ENCODE measurements at places on chromosomes 1 and 21.

DNA sequence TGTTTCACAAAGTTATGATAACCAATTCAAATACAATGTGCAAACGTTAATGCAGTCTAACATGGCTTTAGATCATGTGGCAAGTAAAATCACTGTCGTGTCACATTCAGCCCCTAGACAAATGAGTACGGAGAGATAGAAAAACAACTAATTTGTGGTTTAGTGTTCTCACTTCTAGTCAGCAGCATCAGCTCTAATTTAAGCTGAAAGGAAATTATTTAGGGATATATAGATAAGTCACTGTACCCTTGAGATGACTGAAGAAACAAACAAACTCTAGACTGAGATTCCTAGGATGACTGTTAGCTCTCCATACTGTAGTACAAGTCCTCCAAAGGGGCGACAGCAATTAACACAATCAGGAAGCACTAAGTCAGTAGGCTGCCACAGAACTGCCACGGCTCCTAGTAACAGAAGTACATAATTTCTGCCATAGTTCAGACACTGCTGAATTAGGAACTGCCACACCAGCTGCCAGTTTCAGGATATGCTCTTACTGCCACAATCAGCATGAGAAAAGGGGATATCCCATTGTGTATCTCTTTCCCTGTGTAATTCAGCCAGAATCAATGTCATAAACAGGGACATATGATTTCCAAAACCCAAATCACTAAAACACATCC lies 150.4 kb upstream of the NEGR1 start:
- no peaks in the 10 kb centered on the region for H3K27me3 ChIP-seq
- H3K36me3 ChIP-seq, result no peaks in the 10 kb centered on the region
- H3K4me3 ChIP-seq, result no peak overlapping the region
- DNase-seq, result no peak
- H3K27ac ChIP-seq, result no peak overlapping the region

GRCh38 chr1:199422206-199422605 lies 605.3 kb upstream of the NR5A2 start:
- no peaks in the 10 kb centered on the region for H3K4me1 ChIP-seq
- no peak for DNase-seq
- H3K27me3 ChIP-seq, result peaks cover 4% of the 10 kb centered on the region
- no peaks in the 10 kb centered on the region for H3K36me3 ChIP-seq

DNA sequence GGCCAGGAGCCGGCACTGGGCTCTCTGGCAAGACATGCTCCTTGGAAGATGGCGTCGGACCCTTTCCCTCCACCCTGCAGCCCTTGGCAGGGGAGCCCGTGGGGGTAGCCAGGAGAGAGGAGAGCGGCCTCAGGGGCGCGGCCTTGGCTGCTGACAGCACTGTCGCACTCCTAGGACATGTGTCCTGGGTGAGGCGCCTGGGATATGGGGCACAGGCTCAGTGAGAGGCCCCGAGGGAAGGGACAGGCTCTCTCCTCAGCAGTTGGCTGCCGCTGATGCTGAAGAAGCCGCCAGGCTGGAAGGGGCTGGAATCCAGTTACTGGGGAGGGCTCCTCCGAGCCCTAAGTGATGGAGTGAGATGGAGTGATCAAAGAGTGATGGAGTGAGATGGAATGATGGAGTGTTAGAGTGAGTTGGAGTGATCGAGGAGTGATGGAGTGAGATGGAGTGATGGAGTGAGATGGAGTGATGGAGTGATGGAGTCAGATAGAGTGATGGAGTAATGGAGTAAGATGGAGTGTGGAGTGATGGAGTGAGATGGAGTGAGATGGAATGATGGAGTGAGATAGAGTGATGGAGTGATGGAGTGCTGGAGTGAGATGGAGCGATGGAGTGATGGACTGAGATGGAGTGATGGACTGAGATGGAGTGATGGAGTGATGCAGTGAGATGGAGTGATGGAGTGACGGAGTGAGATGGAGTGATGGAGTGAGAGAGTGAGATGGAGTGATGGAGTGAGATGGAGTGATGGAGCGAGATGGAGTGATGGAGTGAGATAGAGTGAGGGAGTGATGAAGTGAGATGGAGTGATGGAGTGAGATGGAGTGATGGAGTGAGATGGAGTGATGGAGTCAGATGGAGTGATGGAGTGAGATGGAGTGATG lies 27.6 kb upstream of the PKP1 start:
- H3K4me1 ChIP-seq, result no peaks in the 10 kb centered on the region
- DNase-seq, result no peak
- H3K27me3 ChIP-seq, result no peaks in the 10 kb centered on the region
- H3K27ac ChIP-seq, result no peak overlapping the region
- H3K4me3 ChIP-seq, result no peak overlapping the region
- no peaks in the 10 kb centered on the region for H3K36me3 ChIP-seq

- H3K27ac ChIP-seq, result no peak overlapping the region
- DNase-seq, result no peak
- H3K27me3 ChIP-seq, result no peaks in the 10 kb centered on the region
- peaks cover 3% of the 10 kb centered on the region for H3K4me1 ChIP-seq
- no peaks in the 10 kb centered on the region for H3K36me3 ChIP-seq
- H3K4me3 ChIP-seq, result no peak overlapping the region
Observed at GRCh38 chr1:53398091-53398490, 61.1 kb upstream of the DMRTB1 start.

Data from effector memory CD4-positive, alpha-beta T cell (primary cell).